ENCODE measurements at places on chromosomes 4 and X. TPM values are rescaled to one million over a fixed set of nuclear protein-coding genes. Genes with fewer than 3 reads are reported as not detected.
A peak's percentile ranks its signal among the peaks of the same experiment; 100 is the strongest.

GRCh38 chr4:167713756-167714155 lies 378.6 kb upstream of the ANXA10 start:
- H3K36me3 ChIP-seq = no peaks in the 10 kb centered on the region
- H3K27ac ChIP-seq = no peak overlapping the region
- H3K4me3 ChIP-seq = no peak overlapping the region
- no peak for DNase-seq

DNA sequence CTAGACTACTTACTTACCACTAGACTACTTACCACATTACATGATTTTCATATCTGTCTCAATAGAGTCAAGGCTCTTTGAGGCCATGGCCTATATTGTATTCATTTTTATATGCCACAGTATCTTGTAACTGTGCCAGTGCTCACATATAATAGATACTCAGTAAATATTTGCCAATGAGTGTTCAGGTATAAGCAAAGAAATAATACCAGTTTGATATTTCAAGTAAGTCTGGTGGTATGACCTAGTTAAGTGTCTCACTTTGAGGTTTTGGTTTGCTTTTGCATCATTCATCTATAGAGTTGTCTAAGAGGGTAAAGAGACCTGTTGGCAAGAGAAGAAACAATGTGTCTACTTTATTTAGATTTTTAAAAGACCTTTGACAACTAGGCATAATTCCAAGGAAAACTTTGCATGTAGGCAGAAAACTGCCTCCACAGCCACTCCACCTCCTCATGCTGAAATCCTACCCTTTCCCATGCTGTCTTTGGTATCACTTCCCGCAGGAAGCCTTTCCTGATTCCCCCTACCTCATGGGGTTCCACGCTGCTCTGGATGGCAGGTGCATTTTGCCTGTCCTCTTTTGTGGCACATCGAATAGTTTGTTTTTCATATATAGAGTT lies 91.3 kb upstream of the KLHL13 start:
- no peak overlapping the region for H3K4me3 ChIP-seq
- no peaks in the 10 kb centered on the region for H3K4me1 ChIP-seq
- no peaks in the 10 kb centered on the region for H3K36me3 ChIP-seq
- H3K27ac ChIP-seq = no peak overlapping the region
- DNase-seq = no peak

The FAM53A gene
- 2.7 TPM for total RNA-seq

The XAGE2 gene
- total RNA-seq = not detected

GRCh38 chr4:81632581-81633299 lies 161.0 kb upstream of the RASGEF1B start:
- no peaks in the 10 kb centered on the region for H3K36me3 ChIP-seq
- no peak for DNase-seq
- no peak overlapping the region for H3K27ac ChIP-seq
- H3K4me1 ChIP-seq = no peaks in the 10 kb centered on the region

DNA sequence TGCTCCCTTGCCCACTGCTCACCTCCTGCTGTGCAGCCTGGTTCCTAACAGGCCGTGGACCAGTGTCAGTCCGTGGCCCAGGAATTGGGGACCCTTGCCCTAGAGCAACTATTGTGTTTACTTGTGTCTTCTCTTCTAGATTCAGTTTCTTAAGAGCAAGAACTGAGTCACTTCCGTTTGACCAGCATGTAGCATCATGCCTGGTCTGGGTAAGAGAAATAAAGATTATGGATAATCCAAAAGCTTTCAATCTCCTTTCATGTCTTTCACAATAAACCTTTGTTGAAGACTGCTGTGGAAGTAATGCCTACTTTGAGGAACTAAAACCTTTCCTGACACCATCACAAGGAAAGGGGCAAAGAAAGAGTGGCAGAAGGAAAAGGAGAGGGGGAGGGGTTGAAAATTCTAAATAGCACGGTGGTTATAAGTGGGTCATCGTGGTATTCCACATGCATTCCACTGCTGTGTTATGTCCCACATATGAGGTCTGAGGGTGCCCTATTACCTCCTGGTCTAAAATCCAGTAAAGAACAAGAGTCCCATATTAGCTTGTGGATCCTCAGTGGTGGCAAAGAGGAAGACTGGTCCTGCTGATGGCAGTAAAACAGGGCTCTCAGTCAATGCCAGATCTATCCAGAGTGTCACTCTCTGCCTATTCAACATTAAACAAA lies 133.4 kb downstream of the RASL11B start:
- peak overlapping the region; percentile 80 for H3K27ac ChIP-seq
- H3K27me3 ChIP-seq = no peaks in the 10 kb centered on the region
- H3K4me3 ChIP-seq = peak overlapping the region; percentile 65
- DNase-seq = no peak
- peaks cover 10% of the 10 kb centered on the region for H3K36me3 ChIP-seq
- H3K4me1 ChIP-seq = peaks cover 22% of the 10 kb centered on the region

DNA sequence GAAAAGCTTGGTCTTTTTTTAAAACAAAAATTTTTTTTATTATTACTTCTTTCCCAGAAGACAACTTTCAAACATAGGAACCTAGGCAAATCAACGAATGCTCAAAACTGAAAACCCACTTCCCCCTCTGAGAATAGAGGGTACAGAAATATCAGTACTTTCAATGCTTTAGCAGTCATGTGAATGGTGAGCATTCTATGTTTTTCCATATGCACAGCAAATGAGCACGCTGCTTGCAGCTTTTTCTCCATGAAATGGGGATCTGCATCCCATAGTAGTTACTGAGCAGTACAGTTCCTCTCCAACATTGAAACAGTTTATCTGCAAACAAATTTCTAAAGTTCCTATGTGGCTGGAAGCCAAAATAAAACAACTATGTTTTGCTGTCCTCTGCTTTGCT lies 108.4 kb upstream of the BMP2K start:
- H3K27me3 ChIP-seq = no peaks in the 10 kb centered on the region
- no peak overlapping the region for H3K27ac ChIP-seq
- peaks cover 13% of the 10 kb centered on the region for H3K4me1 ChIP-seq
- no peak overlapping the region for H3K4me3 ChIP-seq
- DNase-seq = no peak

All from HFFc6 (cell line).